ENCODE measurements at places on chromosomes 16 and 17.

- DNase-seq = no peak
These were observed 9.3 kb upstream of the STH start for GRCh38 chr17:45989759-45990158.

DNA sequence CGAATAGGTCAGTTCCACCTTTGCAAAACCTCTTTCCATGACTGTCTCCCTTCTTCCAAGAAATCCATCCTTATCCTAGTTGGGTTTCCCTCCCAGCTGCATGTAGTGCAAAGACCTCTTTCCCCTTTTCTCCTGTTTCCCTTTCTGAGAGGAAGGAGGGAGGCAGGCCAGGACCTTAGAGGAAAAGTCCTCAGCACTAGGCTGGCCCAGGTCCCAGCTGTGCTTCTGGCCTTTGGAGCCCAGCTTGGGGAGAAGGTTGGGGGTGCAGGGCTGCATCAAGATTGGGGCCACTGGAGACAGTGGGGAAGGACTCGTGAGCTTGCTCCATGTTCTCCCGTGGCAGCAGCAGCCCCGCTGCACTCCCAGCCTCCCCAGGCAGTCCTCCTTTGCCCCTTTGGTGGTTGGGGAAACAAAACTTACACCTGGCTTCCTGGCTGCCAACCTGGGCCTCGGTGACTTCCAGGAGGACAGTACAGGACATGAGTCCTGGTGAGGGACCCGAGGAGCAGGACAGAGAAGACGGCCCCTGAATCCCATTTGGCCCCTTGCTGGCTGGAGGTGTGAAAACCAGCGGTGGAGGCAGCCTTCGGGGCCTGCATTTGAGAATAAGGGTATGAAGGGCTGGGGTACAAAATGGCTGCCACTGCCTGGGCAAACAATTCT lies 481 bp downstream of the HEXIM2 start:
- DNase-seq = no peak

- DNase-seq = no peak
These were observed 247.6 kb downstream of the CNTNAP4 start for GRCh38 chr16:76524769-76525168.

DNA sequence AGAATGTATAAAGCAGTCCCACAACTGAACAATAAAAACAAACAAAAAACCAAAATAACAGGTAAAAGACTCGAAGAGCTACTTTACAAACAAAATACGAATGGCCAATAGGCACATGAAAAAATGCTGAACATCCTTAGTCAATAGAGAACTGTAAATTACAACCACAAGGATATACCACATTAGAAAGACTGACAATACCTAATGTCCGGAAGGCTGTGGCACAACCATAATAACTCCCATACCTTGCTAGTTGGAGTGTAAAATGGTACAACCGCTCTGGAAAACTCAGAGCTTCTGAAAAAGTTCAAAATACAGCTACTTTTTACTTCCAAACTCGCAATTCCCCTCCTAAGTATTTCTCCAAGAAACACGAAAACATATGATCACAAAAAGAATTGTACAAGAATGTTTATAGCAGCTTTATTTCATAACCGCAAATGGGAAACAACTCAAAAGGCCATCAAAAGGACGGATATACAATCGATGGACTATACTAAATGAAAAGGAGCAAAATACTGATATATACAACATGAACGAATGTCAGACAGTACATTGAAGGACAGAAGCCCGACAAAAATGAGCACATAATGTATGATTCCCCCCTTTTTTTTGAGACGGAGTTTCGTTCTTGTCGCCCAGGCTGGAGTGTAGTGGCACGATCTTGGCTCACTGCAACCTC lies 2.3 kb downstream of the TP53 start:
- DNase-seq = peak; percentile 4

DNA sequence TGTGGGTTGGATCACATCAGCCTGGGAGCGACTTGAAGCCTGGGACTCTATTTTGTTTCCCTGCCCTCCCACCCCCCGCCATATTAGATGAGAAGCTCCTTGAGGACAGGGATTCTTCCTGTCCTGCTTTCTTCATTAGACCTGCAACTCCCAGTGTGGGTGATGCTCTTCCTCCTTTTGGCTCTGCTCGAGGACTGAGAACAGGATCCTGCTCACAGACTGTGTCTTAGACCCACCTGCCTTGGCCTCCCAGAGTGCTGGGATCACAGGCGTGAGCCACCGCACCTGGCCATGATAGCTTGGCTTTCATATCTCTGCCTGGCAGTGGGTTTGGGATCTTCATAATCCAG lies 21.5 kb upstream of the TNS4 start:
- DNase-seq = no peak

DNA sequence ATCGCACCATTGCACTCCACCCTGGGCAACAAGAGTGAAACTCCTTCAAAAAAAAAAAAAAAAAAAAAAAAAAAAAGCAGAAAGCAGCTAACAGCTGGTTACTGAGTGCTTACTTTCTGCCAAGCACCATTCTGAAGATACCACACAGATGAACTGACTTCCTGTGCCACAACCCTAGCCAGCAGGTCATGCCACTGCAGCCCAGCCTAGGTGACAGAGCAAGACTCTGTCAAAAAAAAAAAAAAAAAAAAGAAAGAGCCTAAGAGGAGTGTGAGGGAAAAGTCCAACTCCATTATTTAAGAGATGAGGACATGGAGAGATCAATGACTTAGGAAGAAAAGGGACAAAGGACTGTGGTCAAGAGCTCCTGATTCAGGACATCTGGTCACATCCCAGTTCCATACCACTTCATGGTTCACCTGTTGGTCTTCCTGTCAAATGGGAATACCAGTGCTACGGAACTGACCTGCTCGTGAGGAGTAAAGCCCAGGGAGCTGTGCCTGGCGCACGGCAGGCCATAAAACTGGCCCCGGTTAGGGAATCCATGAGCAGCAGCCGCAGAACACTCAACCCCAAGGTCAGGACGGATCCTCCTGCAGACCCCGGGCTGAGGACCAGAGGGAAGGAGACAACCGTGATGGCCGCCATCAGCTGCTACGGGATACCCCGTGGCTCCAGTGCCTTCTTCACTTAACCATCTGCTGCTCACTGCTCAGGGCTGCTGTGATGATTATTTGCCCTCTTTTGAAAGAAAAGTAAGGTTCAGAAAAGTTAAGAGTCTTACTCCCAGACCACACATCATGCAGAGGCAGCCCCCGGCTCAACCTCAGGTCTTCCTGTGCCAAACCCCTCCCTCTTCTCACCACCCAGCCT lies 950 bp downstream of the KLHDC4 start:
- no peak for DNase-seq

GRCh38 chr17:10803830-10804475 lies at the start of gene TMEM238L:
Gene TMEM238L, minus strand, starts transcription at chr17:10804099. Its CDS starts 136 bp downstream, at chr17:10803963.
- no peak for DNase-seq

- peak; percentile 48 for DNase-seq
These were observed 5.5 kb downstream of the TMEM132E start for GRCh38 chr17:34584805-34585416.

GRCh38 chr16:49652456-49653172 lies 203.3 kb downstream of the ZNF423 start:
- DNase-seq = no peak

GRCh38 chr17:81807839-81808238 lies 3.9 kb downstream of the GCGR start:
- no peak for DNase-seq

GRCh38 chr16:89711601-89712273 lies 9.0 kb downstream of the VPS9D1 start:
- no peak for DNase-seq

GRCh38 chr16:69285240-69285639 lies 25.9 kb upstream of the VPS4A start:
- no peak for DNase-seq

DNA sequence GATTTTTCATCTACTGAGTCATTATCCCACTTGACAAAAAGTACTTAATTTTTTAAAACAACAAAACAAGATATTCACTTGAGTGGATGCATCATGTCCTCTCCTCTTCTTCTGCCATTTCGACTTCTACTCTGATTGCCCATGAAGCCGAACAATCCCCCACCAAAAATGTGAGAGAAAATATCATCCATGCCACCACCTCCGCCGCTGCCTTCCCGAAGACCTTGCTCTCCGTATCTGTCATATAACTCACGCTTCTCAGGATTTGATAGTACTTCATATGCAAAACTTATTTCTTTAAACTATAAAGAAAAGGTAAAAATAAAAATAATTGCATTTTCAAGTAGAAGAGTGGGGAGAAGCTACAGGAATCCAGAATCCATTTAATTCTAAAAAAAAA lies 2.2 kb downstream of the DNAJA2 start:
- DNase-seq = no peak

GRCh38 chr16:56625943-56626654 lies 518 bp downstream of the MT1E start:
- DNase-seq = peak; percentile 55

GRCh38 chr16:4371357-4372000 lies at the start of gene VASN:
Gene VASN, plus strand, starts transcription at chr16:4371848. Its CDS starts 9,030 bp downstream, at chr16:4380878.
- peak; percentile 80 for DNase-seq

GRCh38 chr17:19386974-19387920 lies at the start of gene MFAP4:
Gene MFAP4, minus strand, starts transcription at chr17:19387190. Its CDS starts 35 bp downstream, at chr17:19387155.
- no peak for DNase-seq

DNA sequence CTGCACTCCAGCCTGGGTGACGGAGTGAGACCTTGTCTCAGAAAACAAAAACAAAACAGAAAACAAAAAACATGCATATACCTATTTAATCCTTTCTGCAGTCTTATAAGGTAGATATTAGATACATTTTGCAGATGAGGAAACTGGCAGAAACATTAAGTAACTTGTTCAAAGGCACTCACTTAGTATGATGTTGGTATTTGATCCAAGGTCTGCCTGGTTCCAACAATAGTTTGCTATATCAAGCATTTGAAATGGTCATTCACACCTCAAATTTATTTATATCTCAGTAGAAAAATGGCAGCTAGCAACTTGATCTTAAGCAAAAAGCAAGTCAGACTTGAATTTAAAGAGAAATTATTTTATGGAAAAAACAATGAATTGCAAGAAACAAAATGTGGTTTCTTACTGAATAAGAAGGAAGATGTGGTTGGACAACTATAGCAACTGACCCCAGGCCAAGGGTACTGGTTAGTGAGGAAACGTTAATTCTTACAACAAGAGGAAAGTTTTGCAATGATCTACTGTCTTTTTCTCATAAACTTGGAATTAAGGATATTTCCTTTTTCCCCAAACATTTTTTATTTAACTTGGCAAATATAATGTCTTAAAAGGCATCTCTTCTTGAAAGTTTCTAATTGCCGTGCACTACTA lies 19.7 kb downstream of the DHRS7B start:
- DNase-seq = no peak

DNA sequence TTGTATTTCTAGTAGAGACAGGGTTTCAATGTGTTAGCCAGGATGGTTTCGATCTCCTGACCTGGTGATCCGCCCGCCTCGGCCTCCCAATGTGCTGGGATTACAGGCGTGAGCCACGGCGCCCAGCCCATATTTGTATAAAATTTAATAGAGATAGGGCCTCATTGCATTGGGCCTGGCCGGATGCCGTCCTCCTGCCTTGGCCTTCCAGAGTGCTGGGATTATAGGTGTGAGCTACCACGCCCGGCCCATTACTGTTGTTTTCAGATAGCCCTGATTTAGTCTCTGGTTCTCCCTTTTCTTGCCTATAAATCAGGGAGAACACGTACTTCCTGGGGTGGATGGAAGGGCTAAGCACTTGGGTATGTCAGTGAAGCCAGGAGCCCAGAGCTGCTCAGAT lies 3.5 kb downstream of the DEF8 start:
- DNase-seq = no peak

DNA sequence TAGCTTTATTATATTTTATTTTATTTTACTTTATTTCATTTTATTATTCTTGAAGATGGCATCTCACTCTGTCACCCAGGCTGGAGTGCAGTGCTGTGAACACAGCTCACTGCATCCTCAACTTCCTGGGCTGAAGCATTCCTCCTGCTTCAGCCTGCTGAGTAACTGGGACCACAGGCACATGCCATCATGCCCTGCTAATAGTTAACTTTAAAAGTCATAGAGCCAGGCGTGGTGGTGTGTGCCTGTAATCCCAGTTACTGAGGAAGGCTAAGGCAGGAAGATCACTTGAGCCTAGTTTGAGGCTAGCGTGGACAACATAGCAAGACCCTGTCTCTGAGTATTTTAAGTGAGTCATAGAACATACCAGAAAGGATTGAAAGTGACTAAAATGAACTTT lies 38.7 kb downstream of the ESRP2 start:
- DNase-seq = peak; percentile 84

- no peak for DNase-seq
These were observed 35.5 kb upstream of the ITGA2B start for GRCh38 chr17:44424828-44425461.

DNA sequence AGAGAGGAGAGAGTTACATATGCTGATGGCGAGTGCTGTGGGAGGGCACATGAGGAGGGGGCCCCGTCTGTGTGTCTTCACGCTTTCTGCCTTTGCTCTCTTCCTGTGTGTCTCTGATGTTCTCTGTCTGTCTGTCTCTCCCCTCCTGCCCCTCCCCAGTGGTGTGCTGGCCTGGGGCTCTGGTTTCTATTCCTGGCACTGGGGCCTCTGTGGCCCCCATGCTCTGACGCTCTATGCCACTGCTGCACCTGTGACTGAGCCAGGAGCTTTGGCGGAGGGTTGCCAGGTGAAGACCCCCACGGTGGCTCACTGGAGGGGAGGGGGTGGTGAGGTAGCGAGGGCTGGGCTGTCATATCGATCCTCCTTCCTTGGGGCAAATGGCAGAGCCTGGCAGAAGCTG lies 24.6 kb upstream of the BRD7 start:
- DNase-seq = no peak

GRCh38 chr17:46158323-46159296 lies 34.6 kb downstream of the KANSL1 start:
- no peak for DNase-seq

GRCh38 chr17:21539146-21539545 lies 153.2 kb upstream of the KCNJ18 start:
- no peak for DNase-seq

- no peak for DNase-seq
These were observed 45.1 kb downstream of the AHSP start for GRCh38 chr16:31572821-31573220.

DNA sequence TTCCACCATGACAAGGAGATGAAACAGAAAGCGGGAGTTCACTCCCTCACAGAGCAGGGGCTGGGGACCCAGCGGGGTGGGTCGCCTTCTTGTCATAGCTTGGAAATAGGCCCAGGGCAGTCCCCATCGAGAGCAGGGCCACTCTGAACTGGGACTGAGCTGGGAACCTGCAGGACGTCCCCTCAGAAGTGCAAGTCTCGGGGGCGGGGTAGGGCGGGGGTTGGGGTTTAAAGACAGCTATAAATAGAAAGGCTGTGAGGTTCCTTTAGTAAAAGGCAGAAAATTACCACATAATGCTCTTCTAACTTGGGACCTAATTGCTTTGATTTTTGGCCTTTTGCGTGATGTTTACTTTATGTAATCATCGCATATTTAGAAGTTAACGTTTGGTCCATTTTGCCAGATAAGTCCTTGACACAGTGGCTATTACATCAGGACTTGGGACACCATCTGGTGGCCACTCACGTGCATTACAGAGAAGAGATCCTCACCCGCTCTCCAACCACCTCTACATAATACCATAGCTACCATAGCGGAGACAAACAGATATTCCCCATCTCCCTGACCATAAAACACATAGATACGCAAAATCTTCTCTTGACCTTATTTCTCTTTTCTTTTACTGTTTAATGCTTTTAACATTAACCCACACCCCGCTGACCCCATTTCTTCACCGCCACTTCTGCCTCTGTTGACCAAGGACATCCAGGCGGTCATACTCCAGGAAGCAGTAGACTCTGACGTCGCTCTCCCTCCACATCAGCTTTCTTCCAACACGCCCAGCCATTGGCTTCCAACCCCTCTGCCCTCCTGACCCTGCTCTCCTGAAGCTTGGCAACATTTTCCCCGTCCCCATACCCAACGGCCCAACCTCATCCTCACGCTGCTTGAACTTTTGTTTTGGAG lies 27.5 kb upstream of the PIK3R6 start:
- peak; percentile 56 for DNase-seq

- no peak for DNase-seq
These were observed 174.8 kb downstream of the RPTOR start for GRCh38 chr17:80719449-80719848.

All from ACHN (cell line).